ENCODE measurements at places on chromosomes 6 and 20.

GRCh38 chr6:143375022-143375585 lies 75.4 kb downstream of the ADAT2 start:
- DNase-seq: no peak

- no peak for DNase-seq
These were observed 1.4 kb downstream of the PHACTR3 start for GRCh38 chr20:59605601-59606364.

DNA sequence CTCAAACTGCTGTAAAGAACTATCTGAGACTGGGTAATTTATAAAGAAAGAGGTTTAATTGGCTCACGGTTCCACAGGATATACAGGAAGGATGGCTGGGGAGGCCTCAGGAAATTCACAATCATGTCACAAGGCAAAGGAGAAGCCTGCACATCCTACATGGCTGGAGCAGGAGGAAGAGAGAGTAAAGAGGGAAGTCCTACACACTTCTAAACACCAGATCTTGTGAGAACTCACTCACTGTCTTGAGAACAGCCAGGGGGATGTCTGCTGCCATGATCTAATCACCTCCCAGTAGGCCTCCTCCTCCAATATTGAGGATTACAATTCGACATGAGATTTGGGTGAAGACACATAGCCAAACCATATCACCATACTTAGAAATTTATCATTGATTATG lies 1307.0 kb upstream of the GJE1 start:
- no peak for DNase-seq

DNA sequence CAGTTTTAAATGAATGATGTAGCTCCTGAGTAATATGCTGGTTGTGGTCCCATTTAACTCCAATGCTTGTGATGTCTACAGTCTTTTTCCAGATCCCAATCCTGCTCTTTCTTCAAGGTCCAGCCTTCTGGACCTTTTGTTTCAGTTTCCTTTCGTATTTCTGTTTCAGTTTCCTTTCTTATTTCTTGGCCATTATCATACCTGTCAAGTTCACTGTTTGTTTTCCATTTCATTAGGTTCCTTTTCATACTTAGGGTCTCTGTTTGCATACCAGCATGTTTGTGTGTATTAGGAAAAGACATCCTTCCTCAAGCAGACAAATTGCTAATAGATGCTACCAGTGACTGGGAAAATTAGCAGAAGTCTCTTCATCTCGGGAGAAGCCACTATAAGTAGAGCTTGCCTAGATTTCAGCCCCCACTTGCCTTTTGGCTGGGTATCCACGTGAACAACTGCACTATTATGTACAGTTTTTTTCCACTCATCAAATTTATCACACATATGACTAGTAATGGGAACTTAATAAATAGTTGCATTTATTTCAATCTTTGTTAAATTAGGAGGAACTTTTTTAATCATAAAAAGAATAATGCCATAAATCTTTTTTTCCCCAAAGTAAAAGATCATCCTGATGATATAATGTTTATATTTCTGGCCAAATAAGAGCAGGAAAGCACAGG lies 583.4 kb downstream of the BCKDHB start:
- DNase-seq: no peak

GRCh38 chr20:891706-892080 lies 24.4 kb downstream of the ANGPT4 start:
- DNase-seq: no peak

DNA sequence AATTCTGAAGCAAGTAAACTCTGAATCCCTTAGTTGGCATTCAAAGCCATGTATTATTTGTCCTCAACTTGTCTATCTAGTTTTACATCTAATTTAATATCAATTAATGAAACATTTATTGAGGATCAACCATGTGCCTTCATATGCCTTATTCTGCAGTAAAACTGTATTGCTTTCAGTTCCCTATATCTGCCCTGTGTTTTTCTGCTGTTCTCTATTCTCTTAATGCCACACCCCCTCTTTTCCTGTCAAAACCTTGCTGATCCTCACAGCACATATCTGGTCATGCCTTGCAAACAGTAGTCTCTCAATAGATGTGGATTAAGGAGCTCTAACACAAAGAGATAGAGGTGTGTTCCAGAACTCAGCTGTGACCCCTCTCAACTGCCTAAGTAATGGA lies 2.0 kb downstream of the FIG4 start:
- DNase-seq: no peak

- DNase-seq: no peak
These were observed 392.5 kb downstream of the FRK start for GRCh38 chr6:115668211-115668610.

DNA sequence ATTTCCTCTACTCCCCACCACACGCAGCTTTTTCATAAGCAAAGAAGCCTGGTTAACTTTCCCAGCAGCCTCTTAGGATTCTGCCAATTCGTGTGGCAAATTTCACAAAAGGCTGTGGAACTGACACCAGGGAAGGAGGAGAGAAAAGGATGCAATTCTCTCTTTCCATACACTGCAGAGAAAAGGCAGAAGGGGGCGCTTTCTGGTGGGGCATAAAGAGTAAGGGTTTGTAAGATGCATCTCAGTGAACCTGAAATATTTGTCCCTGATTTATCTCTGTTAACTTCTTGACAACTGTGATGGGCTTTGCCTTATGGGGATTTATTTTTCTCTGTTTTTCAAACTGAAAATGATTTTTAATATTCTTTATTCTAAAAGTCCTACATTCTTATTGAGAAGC lies 45.5 kb upstream of the GLP1R start:
- DNase-seq: no peak

All from stimulated activated CD8-positive, alpha-beta memory T cell treated with anti-CD3 and anti-CD28 coated beads, Interleukin-12 subunit alpha, Interleukin-12 subunit beta, amount 100 ng/mL, for 1 hour (primary cell).